ENCODE measurements at places on chromosomes 5 and 9.

DNA sequence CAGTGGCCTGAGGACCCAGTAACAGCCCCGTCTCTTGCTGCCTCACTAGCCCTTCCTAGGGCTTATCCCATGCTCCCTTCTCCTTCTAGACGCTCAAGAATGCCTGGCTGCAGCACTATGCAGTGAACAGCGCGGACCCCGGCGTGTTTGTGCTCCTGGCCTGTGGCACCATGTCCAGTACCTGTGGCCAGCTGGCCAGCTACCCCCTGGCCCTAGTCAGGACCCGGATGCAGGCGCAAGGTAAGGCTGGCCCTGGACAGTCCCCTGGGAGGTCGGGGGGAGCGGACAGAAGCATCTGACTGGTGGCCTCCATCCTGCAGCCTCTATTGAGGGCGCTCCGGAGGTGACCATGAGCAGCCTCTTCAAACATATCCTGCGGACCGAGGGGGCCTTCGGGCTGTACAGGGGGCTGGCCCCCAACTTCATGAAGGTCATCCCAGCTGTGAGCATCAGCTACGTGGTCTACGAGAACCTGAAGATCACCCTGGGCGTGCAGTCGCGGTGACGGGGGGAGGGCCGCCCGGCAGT, 20.5 kb downstream of the PTGES2 start:
- no peak for DNase-seq

- no peak for DNase-seq
Observed at GRCh38 chr9:77672183-77672582, 24.1 kb upstream of the GNA14 start.

DNA sequence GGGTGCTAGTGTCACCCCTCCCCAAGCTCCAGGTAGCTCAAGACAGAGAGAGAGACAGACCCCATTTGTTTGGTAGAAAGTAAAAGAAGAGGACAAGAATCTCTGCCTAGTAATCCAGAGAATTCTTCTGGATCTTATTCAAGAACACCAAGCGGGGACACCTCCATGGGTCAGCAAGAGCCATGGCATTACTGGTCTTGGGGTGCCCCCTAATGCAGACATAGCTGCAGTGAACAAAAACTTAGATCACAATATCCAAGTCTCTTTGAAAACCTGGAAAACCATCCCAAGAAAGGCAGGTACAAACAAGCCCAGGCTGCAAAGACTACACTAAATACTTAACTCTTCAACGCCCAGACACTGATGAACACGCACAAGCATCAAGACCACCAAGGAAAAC, 29.9 kb upstream of the PDE4D start:
- no peak for DNase-seq

DNA sequence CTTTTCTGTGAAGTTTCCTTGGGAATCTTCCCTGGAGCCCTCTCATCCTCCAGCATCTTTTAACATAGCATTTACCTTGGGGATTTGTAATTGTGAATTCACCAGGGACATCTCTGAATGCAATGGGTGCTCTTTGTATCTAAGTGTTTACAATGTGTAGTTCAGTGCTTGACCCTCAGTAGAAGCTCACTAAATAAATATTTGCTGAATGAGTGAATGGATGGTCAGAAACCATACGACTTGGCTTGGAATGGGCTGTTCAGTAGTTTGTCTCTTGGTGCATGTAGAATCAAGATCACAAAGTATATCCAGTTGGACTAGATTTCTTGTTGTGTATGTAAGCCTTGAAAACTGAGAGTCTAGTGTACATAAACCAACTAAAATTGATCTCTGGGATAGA, 81.8 kb upstream of the MEF2C start:
- no peak for DNase-seq

DNA sequence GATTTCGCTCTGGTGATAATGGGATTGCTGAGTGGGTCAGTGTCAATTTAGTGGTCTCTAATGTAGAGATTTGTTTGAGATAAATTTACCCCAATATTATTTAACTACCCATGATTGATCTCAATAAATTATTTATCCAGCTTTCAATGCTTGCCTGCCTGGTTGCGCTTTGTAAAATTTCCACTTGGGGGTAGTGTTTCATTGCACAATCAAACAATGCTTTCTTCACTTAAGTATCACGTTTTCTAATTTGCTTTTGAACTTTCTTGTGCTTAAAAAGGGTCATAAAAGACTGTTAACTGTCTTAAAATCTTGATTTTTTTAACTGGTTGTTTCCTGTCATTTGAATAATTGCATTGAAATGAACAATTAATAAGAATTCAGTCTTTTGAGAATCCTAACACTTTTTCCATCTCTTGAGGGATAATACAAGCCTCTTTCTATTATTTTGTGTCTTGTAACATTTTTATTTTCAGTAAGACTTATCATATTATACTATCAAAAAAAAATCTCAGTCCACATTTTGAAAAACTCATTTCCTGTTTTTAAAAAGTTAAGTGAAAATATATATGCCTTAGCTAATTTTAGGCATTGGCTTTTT, 18.7 kb downstream of the HSD17B4 start:
- DNase-seq, result no peak

DNA sequence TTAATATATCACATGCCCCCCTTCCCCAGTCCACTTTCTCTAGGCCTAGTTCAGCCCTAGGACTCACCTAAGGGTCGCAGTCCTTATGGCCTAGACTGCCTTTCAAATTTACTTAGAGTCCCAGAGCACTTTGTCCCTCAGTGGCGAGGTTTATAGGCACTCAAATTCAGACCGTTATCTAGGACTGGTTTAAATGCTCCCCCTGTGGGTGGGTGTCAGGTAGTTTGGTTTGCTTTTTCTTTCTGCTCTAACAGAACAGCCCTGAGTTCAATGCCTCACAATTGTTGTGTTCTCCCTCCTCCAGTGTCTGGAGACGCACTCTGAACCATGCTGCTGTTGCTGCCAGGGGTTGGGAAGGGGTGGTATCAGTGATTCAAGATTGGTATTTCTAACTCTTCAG, 317.1 kb downstream of the MAT2B start:
- DNase-seq, result no peak

All from stimulated activated naive CD8-positive, alpha-beta T cell treated with anti-CD3 and anti-CD28 coated beads, Interleukin-15, amount 100 ng/mL, for 72 hours (primary cell).